ENCODE measurements at places on chromosomes 5 and 9. TPM values are rescaled to one million over a fixed set of nuclear protein-coding genes. Genes with fewer than 3 reads are reported as not detected.

Gene FGD3
- 55.4 TPM for total RNA-seq

Gene LCN9
- not detected for total RNA-seq

Gene SPINK6
- not detected for total RNA-seq

Gene GALNT12
- total RNA-seq, result 38.5 TPM

Gene CA9
- not detected for total RNA-seq

Gene IL7R
- total RNA-seq, result 34.9 TPM

Gene RASEF
- total RNA-seq, result 33.7 TPM

Gene PCDHB7
- total RNA-seq, result 2.4 TPM

Gene HSDL2
- total RNA-seq, result 61.4 TPM

Gene HCN1
- total RNA-seq, result not detected

Gene F2RL1
- 16.8 TPM for total RNA-seq

Gene PRSS3
- 6.5 TPM for total RNA-seq

Gene ADCY2
- total RNA-seq, result 13.1 TPM

Gene GRM6
- total RNA-seq, result not detected

Gene LOX
- total RNA-seq, result 6.5 TPM

DNA sequence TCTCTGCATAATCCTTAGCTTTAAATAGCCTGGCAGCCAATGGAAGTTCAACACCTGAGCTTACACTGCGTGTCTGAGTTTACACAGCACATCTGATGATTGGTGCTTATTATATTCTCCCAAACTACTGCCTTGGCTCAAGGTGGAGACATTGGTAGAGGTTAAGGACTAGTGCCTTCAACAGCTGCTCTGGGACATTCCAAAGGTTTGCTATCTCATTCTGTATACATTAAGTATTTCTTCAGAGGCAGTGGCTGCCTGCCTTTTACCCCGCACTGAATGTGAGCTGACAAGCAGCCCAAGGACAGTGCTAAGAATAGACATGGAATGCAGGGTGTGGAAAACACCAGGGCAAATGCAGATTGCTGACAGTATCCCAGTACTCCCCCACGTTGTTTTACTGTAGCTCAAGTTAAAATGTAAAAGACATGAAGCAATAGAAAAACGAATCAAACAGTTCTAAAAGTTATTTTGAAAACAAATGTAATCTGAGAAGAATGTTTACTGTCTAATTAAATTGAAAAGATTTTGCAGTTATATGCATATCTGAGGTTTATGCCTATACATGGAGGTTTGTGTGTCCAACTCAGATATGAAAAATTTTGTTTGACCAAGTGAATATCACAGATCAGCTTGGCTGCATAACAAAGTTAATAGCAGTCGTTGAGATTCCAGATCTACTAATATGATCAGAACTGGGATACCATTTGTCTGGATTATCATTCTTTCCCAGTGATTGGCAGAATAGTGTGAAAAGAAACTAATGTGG lies 1.8 kb downstream of the HSPB3 start:
- DNase-seq, result no peak

- peak; percentile 41 for DNase-seq
These were observed 1.5 kb upstream of the MYOZ3 start for GRCh38 chr5:150659360-150660107.

GRCh38 chr5:100771181-100771580 lies 131.9 kb downstream of the ST8SIA4 start:
- DNase-seq, result no peak

- no peak for DNase-seq
These were observed 662.4 kb downstream of the DTWD2 start for GRCh38 chr5:118325931-118326330.

- no peak for DNase-seq
These were observed 7.5 kb downstream of the ALDH1A1 start for GRCh38 chr9:72945391-72945790.

- DNase-seq, result peak; percentile 65
These were observed 1.5 kb downstream of the VAV2 start for GRCh38 chr9:133990366-133991213.

DNA sequence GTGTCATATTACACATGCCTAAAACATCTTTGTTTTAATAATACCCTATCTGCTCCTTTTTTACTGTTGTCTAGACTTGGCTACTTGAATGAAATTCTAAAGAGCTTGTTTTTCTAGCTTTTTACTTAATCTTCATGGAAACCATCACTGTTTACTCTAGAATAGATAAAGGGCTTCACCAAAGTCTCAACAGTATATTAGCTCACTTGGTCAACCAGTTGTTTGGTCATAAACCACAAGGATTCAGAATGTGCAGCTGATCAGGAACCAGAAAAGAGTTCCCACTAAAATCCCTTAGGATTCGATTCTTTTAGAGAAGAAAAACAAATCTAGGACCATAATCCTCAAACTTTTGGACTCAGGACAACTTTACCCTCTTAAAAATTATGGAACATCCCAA lies 38.0 kb downstream of the CDO1 start:
- no peak for DNase-seq

DNA sequence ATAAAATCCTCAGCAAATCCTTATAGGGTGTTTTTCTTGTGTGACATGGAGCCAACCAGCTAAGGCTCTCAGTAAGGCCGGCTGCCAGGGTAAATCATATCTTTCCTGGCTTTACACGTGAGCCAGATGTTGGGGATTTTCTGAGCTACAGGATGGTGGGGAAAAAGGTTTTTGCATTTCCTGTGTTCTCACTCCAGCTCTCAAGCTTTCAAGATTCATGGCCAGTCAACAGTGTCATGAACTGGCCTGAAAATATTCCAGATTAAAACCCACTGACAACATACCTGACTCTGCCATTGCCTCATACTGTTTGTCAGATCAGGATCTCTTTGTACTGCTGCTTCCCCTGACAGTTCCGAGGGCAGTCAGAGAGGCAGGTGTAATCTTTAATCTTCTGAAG lies 306.9 kb downstream of the GLIS3 start:
- no peak for DNase-seq

DNA sequence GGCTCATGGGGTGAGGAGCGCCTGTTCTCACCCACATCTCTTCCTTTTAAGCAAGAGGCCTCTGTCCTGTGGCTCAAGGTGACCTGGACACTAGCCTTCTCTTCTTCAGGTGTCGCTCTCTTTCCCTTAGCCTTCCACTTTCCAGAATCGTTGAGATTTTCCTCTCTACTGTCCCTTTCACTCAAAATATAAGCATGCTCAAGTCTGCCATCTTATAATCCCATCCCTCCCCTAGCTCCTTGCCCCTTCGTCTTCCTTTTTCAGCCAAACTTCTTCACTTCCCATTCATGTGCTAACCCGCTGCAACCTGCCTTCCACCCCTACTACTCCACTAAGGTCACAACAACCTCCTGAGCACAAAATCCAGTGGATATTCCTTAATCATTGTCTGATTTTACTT lies 13.1 kb downstream of the PTGR1 start:
- DNase-seq, result no peak

- no peak for DNase-seq
These were observed 559.2 kb upstream of the TLE4 start for GRCh38 chr9:79012561-79012960.

- DNase-seq, result peak; percentile 48
These were observed 1.3 kb upstream of the NIPBL start for GRCh38 chr5:36875051-36875789.

- DNase-seq, result no peak
These were observed 42.8 kb downstream of the RAPGEF1 start for GRCh38 chr9:131697097-131697496.
